ELR (cell line): ENCODE measurements at places on chromosomes 7 and 10.
A peak's percentile ranks its signal among the peaks of the same experiment; 100 is the strongest.

DNA sequence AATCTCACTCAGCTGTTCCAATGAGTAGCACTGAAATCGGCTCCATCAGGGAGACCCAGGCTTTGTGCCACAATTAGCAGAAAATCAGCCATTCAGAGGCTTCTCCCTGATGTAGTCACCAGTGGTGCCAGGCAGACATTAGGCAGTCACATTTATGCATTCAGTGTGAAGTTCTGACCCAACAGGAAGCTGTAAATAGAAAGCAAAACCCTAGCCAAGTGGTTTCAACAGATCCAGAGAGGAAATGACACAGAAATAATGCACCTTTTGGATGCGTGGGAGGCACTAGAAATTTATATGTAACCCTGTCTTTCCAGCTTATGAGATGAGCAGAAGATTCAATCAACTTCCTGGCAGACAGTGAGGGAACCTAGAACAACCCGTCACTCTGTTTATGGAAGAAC is 186.4 kb downstream of the PDE1C start:
- peak; percentile 86 for DNase-seq

GRCh38 chr10:86659161-86659691 is 4.9 kb downstream of the OPN4 start:
- DNase-seq, result no peak

- no peak for DNase-seq
Observed at GRCh38 chr7:47684728-47685127, 102.8 kb upstream of the TNS3 start.

GRCh38 chr7:55209366-55209765 is 155.8 kb upstream of the LANCL2 start:
- DNase-seq, result no peak

- peak; percentile 63 for DNase-seq
Observed at GRCh38 chr7:6637544-6638229, 569 bp downstream of the ZNF316 start.

- no peak for DNase-seq
Observed at GRCh38 chr10:50613726-50614443, 9.9 kb downstream of the SGMS1 start.

- DNase-seq, result peak; percentile 84
Observed at GRCh38 chr10:21526188-21526859, 842 bp upstream of the SKIDA1 start.

DNA sequence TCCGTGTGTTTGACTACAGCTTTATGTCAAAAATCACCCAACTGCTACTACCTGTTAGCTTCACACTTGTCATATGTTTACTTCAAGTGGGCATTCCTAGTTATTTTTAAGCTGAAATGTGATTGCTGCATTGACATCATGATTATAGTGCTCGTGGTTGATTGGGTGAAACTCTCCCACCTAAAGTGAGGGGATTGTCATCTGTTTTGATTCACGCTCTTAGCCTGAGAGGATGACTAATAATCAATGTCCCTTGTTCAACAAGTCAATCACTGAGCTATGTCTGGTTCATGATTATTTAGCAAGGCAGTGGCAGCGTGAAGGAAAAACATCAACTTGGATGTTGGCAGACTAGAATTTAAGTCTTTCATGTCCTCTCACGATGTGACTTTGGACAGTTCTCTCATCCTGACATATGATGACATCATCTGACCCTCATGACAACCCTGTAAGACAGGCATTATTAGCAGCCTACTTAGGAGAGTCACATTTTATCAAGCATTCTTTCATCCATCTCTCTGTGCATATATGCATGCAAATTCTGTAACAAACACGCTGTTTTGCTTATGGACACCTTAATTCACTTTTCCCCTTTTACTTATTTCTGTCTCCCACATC is 352.6 kb upstream of the ZMIZ1 start:
- DNase-seq, result no peak

DNA sequence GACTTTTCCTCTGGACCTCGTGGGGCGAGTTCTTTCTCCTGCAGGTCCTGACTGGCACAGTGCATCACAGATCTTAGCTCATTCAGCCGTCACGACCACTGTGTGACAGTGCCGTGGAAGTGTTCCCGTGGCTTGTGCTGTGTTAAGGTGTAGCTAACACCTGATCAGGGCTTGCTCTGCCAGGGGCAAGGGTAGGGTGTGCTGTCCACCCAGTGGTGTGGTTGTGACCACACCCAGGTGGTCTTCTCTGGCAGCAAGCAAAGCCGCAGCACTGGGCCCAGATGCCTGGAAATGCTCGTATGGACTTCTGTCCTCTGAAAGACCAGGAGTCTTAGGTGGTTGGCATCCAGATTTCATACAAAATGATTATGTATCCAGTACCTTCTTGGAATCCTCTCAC is 86.2 kb downstream of the GLRX3 start:
- DNase-seq, result no peak

- DNase-seq, result no peak
Observed at GRCh38 chr7:45099891-45100760, 11.4 kb upstream of the NACAD start.

DNA sequence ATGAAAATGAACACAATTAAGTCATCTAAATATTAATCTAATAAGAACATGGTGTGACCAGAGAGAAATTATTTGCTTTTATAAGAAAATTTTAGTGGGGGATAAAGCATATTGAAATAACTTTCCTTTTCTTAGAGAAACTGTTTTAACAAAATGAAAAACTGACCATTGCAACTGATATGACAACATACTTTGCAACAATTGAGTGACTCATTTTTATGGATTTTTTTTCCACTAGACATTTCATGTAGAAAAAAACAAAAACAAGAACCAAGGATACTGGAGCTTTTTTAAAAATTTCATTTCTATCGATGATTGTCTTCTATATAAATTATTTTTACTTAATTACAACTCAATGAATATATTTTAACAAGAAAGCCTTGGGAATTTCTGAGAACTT is 90.0 kb downstream of the C1GALT1 start:
- peak; percentile 28 for DNase-seq

GRCh38 chr7:128833946-128834325 is 3.7 kb downstream of the FLNC start:
- no peak for DNase-seq

DNA sequence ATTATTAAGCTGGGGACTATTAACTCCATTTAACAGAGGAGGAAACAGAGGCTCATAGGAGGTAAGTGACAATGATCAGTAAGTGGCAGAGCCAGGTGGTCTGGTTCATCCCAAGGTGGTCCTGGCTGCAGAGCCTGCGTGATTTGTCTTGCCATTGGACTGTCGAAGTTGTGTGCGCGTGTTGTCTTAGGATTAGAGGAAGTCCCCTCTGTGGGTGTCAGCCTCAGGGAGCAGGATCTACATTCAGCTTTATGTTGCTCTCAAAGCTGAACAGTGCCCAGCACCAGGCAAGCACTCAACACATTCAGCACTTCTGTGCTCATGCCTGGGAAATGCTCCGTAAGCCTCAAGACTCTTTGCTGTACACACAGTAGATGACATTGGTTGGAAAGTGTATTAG is 139.5 kb downstream of the HERPUD2 start:
- no peak for DNase-seq

DNA sequence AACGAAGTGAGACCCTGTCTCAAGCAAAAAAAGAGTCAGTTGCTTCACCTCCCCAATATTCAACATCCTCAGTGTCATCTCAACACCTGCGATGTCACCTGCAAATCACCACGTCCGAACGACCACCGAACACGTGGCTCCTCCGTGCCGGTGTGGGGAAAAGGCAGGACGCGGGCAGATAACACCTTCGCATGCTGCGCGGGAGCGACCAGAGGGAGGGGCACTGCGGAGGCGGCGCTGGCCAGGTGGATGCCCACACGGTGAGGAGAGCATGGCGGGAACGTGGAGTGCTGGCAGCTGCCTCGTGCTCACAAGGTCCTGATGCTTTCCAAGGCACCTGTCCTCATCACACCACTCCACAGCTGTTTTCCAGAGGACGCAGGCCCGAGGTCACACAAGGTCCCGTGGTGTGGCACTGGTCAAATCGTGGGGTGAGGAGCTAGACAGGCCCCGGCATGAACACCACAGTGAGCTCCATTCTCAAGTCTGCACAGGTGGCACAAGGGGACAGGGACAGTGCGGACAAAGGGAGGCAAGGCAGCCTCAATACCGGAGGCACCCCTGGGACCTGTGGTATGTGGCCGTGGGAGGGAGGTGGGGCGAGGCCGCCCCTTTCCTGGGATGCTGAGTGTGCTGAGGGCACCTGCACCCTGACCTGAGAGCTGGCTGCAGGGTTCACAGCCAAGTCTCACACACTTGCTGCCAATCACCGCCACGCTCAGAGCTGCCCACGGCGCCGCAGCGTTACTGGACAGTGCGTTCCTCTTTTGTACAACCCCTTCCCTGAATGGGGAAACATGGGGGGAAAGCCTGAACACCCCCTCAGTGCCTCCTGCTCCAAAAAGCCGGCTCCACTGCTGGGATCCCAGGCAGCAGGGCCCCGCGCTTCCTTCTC is 13.0 kb downstream of the TUBGCP2 start:
- no peak for DNase-seq

DNA sequence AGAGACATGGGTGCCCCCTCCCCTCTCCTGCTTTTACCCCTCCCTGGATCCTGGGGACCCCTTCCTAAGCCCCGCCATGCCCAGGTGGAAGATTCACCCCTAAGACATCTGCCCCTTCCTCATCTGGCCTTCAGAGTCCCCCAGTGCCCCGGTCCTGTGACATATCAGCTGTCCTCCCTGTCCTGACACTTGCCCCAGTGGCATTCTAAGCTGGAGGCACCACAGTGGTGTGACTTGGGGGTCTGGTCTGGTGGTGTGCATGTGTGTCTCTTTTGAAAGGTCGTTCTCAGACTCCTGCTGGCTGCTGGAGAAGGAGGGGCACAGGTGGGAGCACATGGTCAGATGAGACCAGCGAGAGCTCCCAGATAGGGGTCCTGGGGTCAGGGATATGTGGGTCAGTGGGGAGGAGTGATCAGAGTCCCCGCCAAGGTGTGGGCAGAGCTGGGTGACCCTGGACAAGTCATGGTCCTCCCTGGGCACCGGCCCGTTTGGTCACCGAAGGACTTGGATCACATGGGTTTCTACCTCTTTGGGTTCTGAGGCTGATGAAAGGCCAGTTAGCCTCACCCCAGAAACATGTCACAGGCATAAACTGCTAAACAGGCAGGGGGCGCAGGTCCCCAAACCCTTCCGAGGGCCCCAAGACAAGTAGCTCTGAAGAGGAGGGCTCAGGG is 645 bp upstream of the TFR2 start:
- DNase-seq, result no peak

DNA sequence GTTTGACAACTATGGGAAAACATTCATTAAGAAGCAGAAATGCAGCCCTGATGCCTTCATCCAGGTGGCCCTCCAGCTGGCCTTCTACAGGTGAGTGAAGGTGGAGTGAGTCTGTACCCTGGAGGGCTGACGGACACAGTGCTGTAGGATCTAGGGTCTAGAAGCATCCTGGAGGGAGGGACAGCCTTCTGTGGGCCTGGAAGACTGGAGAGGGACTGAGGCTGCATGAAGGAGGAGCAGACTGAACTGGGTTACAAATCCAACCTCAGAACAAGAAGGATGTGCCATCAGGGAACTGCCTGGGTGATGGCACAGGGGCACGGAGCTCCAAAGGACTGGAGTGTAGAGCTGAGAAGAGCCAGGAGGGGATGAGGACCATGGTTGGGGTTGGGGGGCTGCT is 27.5 kb upstream of the C10orf53 start:
- DNase-seq, result no peak

GRCh38 chr10:127386606-127387327 is 162.3 kb upstream of the NPS start:
- no peak for DNase-seq
